PC-3 (cell line): ENCODE measurements at places on chromosomes 13 and 19. TPM values are rescaled to one million over a fixed set of nuclear protein-coding genes. Genes with fewer than 3 reads are reported as not detected.
A peak's percentile ranks its signal among the peaks of the same experiment; 100 is the strongest.

The REEP6 gene
- total RNA-seq: 27.2 and 34.7 TPM in 2 replicates

DNA sequence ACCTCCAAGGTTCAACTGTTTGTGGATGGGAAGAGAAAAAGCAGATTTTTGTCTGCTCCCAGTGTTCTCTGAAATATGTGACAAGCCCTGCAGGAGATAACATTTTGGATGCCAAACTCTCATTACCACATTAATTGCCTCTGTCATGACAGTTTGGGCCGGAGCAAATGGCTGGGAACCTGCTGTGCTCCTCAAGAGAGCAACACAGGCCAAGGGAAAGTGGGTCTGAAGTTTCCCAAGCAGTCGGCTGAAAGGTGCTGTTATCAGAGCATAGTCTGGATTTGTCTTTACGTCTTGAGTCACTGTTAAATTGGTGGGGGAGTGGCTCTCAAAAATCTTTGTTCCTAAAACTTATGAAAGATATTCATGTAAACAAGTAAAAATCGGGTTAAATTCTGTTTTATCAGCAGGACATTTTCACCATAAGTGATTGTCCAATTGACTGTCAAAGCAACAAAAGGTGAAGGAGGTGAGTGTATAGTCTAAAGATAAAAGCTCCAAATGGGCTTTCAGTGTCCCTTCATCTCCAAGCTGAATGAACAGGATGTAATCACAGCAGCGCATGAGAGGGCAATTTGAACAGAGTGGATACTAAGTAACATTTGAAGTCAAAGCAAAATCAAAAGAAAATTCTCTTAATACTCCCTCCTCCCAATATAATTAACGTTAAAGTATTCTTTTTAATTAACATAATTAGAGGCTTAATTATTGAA is 844.8 kb downstream of the PCDH17 start:
- no peak for DNase-seq

GRCh38 chr13:39712626-39713025 is 57.2 kb downstream of the COG6 start:
- DNase-seq: no peak

The ZNF728 gene
- total RNA-seq: not detected in 2 replicates

The LIN37 gene
- total RNA-seq: 4.6 and 8.2 TPM in 2 replicates

DNA sequence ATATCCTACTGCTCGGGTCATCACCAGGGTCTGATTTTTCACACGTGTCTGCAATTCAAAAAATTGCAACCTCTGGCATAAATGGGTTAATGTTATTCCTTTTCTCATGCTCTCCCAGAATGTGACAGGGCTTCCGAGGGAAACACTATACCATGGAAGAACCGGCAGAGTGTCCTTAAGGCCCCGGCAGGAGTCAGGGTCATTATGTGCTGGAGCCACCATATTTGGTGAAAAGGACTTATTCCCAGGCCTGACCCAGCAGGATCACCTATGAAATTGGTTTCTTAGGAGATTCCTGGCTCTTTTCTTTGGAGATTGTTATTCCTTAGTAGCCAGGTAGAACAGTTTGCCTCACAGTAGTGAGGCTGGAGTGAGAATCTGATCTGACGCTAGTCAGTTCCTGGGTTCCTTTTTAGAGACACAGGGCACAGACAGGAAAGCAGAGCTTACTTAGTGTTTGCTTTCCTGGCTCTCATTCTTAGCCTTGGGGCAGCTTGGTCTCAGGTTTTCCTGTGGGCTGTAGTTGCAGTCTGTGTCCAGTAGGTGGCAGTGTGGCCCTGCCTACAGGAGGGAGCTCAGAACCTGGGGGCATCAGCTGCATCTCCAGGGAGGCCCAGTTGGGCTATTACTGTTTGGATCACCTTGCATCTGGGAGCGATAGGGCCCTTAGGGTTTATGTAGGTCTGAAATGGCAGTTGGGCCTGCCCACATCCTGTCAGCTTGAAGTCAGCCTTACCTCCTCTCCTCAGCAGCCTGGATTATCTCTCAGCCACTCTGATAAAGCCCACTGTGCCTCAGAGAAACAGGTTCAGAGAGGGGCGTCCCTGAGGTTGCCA is 12.4 kb downstream of the SNRNP70 start:
- peak; percentile 88 for DNase-seq

DNA sequence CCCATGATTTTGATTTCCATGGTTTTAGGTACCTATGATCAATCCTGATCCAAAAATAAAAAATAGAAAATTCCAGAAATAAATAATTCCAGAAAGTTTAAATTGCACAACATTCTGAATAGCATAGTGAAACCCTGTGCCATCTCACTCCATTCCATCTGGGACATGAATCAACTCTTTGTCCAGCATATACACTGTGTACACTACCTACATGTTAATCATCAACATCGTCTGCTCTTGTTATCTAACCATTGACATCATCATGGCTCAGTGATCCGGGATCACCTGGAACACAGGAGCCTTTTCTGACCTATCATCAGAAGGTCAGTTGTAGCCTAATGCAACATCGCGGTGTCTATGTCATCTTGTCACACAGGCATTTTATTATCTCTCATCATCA is 75.6 kb downstream of the MYO16 start:
- peak; percentile 16 for DNase-seq

The PABPC3 gene
- 0.17 and 0.26 TPM in 2 replicates for total RNA-seq

The RFX2 gene
- total RNA-seq: 10.5 and 11.3 TPM in 2 replicates
